Inflammatory macrophage (primary cell): ENCODE measurements at places on chromosomes 5 and 9.

- DNase-seq, result peak; percentile 48
These were observed 23.2 kb downstream of the CDKN2A start for GRCh38 chr9:21970800-21971640.

GRCh38 chr5:141941307-141941706 lies 16.7 kb downstream of the PCDH12 start:
- no peak for DNase-seq

DNA sequence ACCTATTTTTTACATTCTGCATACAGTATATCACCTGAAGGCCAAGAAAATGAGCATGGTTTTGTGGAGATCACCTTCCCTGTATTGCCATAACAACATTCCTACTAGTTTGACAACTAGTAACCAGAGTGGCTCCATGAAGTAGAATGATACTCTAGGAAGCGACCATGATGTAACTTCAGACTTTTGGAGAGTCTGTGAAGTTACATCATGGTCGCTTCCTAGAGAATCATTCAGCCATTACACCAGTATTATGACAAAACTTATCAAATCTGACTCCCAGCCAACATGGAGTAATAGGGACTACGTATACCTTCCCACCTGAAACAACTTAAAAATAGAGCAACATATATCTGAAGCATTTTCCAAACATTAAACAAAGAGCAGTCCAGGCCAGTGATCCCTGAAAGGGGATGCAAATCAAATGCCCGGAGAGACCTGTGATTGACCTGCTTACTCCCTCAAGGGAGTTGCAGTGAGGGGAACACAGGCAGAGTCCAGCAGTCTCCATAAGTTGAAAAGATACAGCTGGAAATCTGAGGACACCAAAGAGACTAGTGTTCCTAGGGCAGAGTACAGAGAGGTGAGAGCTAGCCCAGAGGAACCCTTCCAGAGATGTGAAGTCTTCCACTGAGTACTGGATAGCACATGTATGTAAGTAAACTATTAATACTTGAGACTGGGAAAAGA lies 7.8 kb downstream of the ECM2 start:
- DNase-seq, result no peak

GRCh38 chr5:92519811-92520632 lies 1061.0 kb downstream of the NR2F1-AS1 start:
- DNase-seq, result no peak

DNA sequence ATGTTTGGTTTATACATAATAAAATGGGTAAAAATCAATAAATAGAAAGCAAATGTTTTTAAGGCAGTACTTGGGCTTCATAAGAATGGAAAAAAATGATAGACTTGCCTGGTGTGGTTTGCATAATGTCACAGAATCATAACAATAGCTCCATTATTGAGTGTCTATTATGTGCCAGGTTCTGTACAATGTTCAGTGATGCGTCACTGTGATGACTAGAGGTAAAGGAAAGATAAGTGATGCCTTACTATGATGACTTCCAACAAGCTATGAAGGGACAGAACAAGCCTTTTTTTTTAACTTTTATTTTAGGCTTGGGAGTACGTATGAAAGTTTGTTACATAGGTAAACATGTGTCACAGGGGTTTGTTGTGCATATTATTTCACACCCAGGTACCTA lies 128.8 kb downstream of the TMC1 start:
- DNase-seq, result no peak

GRCh38 chr5:6765612-6766525 lies 52.6 kb downstream of the TENT4A start:
- DNase-seq, result peak; percentile 86

- DNase-seq, result peak; percentile 57
These were observed 38.6 kb downstream of the ZNF366 start for GRCh38 chr5:72468606-72469005.
